Activated CD4-positive, alpha-beta T cell treated with anti-CD3 and anti-CD28 coated beads for 4 hours (primary cell): ENCODE measurements at places on chromosomes 3 and 15.

DNA sequence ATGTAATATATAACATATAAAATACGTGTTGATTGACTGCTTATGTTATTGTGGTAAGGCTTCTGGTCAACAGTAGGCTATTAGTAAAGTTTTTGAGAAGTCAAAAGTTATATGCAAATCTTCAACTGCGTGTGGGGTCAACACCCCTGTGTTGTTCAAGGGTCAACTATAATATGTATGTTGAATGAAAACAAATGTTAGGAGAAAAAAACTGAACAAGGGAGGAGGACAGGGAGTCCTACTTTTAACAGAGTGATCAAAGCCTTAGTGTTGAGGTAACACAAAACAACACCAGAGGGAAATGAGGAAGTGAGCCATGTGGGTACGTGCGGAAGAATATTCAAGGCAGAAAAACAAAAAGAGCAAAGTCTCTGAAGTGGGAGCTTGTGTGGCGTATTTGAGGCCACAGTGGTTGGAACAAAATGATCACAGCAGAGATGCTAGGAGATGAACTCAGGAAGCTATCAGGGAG is 62.5 kb downstream of the SFMBT1 start:
- DNase-seq, result peak; percentile 57

DNA sequence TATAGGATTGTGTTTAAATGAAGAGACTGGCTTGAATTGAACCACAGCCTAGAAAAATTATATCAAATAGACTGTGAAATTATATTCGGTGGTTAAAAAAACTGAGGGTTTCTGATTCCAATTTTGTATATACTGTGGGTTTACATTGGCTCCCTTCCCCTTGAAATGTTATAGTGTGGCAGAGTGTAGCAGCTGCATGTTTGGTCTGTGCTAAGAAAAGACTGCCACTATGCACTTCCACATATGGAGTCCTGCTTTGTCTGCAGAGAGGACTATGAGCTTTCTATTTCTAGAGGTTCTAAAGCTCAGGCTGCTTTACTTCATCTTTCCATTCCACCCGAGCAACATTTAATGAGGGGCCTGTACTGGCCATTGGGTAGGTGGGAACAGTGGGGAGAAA is 112.3 kb downstream of the P3H2 start:
- DNase-seq, result no peak

- no peak for DNase-seq
Observed at GRCh38 chr15:88619796-88620195, 1.3 kb upstream of the AEN start.

- DNase-seq, result peak; percentile 18
Observed at GRCh38 chr3:183427876-183428446, 458 bp downstream of the MCF2L2 start.

GRCh38 chr3:141091426-141091825 is 40.3 kb downstream of the SPSB4 start:
- DNase-seq, result no peak

DNA sequence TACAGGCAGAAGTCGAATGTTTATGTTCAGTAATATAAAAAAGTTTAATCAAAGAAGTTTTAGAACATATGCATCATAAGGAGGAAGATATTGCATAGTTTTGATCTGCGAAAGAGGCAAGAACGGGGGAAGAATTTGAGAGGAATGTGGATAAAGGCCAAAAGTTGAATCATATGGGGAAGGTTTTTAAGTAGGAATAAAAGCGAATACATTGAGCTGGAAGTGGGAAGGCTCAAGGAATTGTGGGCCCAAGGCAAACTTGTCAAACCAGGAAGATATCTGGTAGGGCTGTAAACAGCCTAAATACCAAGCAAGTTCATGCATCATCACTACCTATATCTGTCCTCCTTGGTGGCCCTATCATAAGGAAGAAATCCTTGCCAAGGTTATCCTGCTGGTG is 186.9 kb downstream of the MAGI1 start:
- no peak for DNase-seq

DNA sequence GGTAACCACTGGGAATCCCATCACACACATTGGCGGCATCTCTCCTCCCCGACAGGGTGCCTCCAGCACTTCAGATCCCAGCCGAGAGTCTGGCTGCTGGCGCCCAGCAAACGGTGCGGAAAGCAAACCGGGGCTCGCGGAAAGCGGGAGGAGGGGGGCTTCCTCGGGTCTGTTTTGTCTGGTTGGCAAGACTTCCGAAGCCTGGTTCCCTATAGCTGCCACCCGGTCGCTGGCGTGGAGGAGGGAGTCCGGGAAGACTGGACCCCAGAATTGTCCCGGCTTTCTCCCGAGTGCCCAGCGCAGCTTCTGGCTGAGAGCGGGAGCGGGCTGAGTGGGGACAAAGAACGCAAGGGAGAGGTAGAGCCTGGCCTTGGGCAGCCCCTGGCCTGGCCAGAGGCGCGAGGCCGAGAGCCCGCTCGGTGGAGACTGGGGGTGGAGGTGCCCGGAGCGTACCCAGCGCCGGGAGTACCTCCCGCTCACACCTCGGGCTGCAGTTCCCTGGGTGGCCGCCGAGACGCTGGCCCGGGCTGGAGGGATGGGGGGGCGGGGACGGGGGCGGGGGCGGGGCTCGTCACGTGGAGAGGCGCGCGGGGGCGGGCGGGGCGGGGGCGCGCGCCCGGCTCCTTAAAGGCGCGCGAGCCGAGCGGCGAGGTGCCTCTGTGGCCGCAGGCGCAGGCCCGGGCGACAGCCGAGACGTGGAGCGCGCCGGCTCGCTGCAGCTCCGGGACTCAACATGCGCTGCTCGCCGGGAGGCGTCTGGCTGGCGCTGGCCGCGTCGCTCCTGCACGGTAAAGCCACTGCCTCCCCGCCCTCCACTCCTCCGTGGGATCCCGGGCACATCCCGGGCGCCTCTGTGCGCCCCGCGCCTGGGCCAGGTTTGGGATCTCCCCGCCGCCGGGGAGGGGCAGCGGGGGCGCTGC is at the start of gene CHRNA7:
Gene CHRNA7 (plus strand): TSS at position 654 of the 920 bp plus-strand sequence. CDS start 80 bp downstream, at position 734.
- no peak for DNase-seq

- no peak for DNase-seq
Observed at GRCh38 chr15:80562033-80562432, 133.1 kb upstream of the ABHD17C start.

GRCh38 chr3:55480911-55481743 is 6.0 kb downstream of the WNT5A start:
- DNase-seq, result no peak

- DNase-seq, result no peak
Observed at GRCh38 chr15:95558131-95558530, 772.4 kb upstream of the NR2F2 start.

DNA sequence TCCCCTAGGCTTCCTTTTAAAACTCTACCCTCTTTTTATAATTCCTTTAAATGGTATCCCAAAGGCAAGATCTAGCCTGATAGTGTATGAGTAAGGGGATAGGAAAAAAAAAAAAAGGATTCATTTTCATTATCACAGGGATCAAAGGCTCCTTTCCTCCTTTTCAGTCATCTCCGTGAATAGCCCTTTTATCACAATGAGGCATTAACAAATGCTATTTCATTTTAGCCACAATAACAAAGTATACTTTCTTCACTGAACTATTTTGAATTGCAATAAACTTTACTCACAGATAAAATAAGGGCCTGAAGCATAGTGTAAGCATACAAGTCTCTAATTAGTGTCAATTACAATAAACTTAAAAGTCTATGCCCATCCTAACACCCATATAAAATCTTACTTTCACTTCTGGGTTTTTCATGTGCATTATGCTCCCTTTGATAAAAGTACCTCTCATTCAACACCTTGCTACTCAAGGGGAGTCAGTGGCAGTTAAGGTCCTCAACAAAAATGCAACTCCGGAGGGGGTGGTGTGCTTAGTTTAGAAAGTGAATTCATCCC is 8.6 kb downstream of the HIGD1A start:
- no peak for DNase-seq

- DNase-seq, result peak; percentile 15
Observed at GRCh38 chr3:183287301-183287971, 34.4 kb downstream of the B3GNT5 start.

GRCh38 chr3:129305592-129306091 is 27.0 kb downstream of the HMCES start:
- DNase-seq, result peak; percentile 39

DNA sequence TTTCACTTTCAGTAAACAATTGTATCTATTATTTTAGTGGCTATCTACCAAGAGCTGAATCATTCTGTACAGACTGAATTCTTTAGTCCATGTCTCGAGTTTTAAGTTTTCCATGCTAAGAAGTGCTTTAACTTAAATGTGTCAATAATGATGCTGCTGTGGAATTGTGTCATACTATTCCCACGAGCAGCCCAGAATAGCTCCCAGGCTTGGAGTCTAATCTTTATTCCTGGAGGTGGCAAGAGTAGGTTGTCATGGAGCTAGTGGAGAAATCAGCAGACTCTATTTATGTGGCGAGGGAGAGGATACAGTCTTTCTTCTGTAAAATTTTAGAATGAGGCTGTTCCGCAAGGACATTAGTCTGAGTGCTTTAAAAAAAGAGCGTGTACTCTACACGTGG is 207.2 kb downstream of the ROBO2 start:
- no peak for DNase-seq

DNA sequence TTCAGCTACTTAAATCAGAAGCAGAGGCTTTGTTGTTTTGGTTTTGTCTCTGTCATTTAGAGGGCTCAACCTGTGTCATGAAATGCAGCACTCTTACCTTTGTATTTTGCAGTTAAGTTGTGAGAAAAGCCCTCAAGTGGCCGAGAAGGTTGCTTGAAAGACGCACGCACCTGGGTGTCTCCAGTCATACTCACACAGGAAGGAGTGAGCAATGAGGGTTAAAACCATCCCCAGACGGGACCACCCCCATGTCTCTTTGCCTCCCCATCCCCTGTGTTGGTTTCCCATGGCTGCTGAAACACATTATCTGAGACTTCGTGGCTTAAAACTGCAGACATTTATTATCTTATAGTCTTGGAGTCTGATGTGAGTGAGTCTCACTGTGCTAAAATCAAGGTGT is 376.1 kb upstream of the CFAP20DC start:
- DNase-seq, result peak; percentile 40

GRCh38 chr3:113210604-113211329 is 590 bp upstream of the BOC start:
- no peak for DNase-seq

DNA sequence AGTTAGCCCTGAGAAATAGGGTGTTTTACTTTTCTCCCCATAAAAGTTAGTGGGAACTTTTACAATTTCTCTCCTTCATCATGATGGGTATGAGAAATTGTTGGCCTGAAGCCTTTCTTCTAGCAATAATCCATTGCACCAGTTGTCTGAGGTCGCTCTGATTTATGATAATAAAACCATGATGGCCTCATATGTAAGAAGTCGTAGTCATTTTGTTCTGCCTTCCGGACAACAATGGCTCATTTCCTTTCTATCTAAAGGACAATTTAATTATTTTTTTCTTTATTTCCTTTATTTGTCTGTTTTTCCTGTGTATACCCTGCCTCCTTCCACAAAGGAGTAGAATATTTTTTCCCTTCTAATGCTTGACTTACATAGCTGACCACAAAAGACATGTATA is 31.6 kb upstream of the GNB4 start:
- DNase-seq, result no peak

DNA sequence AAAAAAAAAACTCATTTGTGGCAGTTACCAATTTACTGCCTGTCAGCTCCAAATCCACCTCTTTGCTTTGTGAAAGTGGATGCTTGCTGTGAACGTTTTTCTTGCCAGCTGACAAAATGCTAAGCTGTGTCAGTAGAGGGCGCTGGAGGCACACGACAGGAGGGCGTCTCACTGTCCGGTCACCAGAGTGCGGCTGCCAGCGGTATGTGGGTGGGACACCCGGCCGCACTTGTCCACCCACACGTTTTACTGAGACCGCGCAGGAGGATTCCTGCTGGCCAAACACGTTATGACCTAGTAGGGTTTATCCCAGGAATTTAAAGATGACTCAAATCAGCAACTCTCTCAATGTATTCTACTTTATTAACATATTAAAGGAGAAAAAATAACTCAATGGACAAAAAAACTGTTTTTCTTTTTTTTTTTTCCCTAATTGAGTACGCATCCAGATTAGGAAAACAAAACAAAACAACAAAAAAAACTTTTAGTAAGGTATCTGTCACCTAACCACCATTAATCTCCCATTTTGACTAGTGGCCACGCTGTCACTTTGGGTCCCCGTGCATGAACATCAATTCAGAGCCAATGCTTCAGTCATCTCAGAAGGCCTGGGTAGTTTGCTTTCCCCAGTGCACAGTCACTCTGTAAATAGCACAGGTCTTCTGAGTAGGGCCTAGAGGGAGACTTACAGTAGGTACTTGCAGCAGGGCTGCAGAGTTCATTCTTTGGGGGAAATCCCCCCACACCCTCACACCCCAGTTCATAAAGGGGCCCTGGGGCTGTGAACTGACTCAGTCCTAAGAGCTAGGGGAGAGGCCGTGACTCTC is 43.8 kb upstream of the RPL35A start:
- peak; percentile 66 for DNase-seq

DNA sequence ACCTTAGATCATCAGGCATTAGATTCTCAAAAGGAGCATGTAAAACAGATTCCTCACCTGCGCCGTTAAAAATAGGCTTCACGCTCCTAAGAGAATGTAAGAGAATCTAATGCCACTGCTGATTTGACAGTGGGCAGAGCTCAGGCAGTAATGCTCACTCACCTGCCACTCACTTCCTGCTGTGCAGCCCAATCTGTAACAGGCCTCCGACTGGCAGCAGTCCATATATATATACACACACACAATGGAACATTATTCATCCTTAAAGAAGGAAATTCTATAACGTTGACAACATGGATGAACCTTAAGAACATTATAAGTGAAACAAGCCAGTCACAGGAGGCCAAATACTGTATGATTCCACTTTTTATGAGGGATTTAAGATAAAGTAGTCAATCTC is 24.5 kb downstream of the ZNF148 start:
- DNase-seq, result no peak

DNA sequence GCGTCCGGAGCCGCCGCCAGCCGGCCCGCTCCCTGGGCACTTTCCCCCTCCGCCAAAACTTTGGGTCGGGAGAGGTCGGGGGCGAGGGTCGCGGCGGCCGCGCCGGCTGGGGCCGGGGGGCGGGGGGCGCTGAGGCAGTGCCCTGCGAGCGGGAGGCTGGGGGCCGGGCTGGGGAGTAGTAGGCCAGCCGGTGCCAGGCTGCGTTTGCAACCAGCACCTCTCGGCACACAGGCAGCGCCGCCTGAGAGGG is 452 bp downstream of the BBX start:
- DNase-seq, result no peak

DNA sequence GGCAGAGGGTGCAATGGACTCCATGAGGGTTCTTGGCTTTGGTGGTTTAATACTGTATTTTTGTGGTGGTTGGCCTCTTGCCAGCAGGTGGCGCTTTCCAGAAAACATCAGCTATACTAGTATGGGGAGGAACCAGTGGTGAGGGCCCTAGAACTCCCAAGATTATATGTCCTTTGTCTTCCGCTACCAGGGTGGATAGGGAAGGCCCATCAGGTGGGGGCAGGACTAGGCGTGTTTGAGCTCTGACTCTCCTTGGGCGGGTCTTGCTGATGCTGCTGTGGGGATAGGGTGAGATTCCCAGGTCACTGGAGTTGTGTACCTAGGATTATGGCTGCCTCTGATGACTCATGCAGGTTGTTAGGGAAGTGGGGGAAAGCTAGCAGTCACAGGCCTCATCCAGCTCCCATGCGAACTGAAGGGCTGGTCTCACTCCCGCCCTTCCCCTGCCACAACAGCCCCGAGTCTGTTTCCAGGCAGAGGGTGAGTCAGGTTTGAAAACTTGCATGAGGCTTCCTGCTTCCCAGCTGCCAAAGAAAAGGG is 357.7 kb downstream of the OTOL1 start:
- DNase-seq, result no peak
